Fibroblast of lung (primary cell): ENCODE measurements at places on chromosomes 7 and 10. TPM values are rescaled to one million over a fixed set of nuclear protein-coding genes. Genes with fewer than 3 reads are reported as not detected.

HUS1 gene
- 9.8 and 14.2 TPM in 2 replicates for total RNA-seq

ADCYAP1R1 gene
- not detected in 2 replicates for total RNA-seq

GDF10 gene
- total RNA-seq = 8.0 and 25.1 TPM in 2 replicates

GATA3 gene
- not detected in 2 replicates for total RNA-seq

NXPH1 gene
- total RNA-seq = not detected in 2 replicates

LBX1 gene
- under 0.01 TPM in 2 replicates for total RNA-seq

SLC25A13 gene
- total RNA-seq = 6.9 TPM in 2 replicates

ANKRD16 gene
- 7.2 and 9.9 TPM in 2 replicates for total RNA-seq

IFIT3 gene
- 23.6 and 33.5 TPM in 2 replicates for total RNA-seq

SPOCK2 gene
- total RNA-seq = 0.26 and 0.33 TPM in 2 replicates

KLLN gene
- total RNA-seq = 0.51 and 0.66 TPM in 2 replicates

PPP2R2D gene
- total RNA-seq = 22.1 and 23.3 TPM in 2 replicates

TUBAL3 gene
- total RNA-seq = not detected in 2 replicates

C7orf57 gene
- total RNA-seq = not detected in 2 replicates

TEX47 gene
- total RNA-seq = not detected in 2 replicates

FGFBP3 gene
- total RNA-seq = 0.26 and 0.50 TPM in 2 replicates

ABCB1 gene
- total RNA-seq = 0.77 and 4.8 TPM in 2 replicates

CTBP2 gene
- total RNA-seq = 56.8 and 73.3 TPM in 2 replicates

ACTL6B gene
- not detected in 2 replicates for total RNA-seq

PIK3AP1 gene
- 0.17 and 0.26 TPM in 2 replicates for total RNA-seq
